Stimulated activated CD4-positive, alpha-beta T cell treated with anti-CD3 and anti-CD28 coated beads, Interleukin-1b, Interleukin-23, amount 100 ng/mL, for 24 hours (primary cell): ENCODE measurements at places on chromosomes 2 and 18.

GRCh38 chr2:218077464-218078216, 8.6 kb downstream of the RUFY4 start:
- DNase-seq: no peak

GRCh38 chr2:140504601-140505000, 1626.2 kb downstream of the LRP1B start:
- DNase-seq: no peak

DNA sequence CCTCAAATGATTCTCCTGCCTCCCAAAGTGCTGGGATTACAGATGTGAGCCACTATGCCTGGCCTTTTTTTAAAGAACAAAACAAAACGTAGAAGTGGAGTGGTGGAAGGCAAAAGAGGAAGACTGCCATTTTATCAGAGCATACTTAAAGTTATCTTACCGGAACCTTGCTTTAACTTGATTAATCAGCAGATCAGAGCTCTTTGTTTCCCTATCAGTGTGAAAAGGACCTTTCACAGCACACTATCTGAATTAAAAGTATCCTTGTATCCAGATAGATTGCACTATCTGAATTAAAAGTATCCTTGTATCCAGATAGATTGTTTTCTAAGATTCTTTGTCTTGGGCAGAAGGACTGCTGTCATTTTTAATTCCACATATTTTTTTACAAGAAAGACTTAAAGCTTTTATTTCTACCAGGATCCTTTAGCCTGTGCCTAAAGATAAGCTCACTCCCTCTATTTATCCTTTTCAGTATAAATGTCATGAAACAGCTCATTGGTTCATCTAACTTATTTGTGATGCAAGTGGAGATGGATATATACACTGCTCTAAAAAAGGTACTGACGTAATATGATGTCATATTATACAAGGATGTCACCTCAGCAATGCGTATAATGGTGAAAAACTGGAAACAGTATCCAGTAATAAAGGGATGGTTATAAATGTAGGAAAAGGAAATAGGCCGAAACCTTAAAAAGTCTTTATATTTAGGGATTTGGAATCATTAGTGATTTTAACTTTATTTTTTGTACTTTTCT, 17.8 kb downstream of the GMCL1 start:
- no peak for DNase-seq

- DNase-seq: no peak
Observed at GRCh38 chr2:161745866-161746614, 121.8 kb downstream of the SLC4A10 start.

GRCh38 chr2:14428056-14428455, 204.5 kb upstream of the LRATD1 start:
- DNase-seq: no peak

- DNase-seq: no peak
Observed at GRCh38 chr2:9417725-9418124, 5.6 kb downstream of the ITGB1BP1 start.
